ENCODE measurements at places on chromosomes 3 and 15.

DNA sequence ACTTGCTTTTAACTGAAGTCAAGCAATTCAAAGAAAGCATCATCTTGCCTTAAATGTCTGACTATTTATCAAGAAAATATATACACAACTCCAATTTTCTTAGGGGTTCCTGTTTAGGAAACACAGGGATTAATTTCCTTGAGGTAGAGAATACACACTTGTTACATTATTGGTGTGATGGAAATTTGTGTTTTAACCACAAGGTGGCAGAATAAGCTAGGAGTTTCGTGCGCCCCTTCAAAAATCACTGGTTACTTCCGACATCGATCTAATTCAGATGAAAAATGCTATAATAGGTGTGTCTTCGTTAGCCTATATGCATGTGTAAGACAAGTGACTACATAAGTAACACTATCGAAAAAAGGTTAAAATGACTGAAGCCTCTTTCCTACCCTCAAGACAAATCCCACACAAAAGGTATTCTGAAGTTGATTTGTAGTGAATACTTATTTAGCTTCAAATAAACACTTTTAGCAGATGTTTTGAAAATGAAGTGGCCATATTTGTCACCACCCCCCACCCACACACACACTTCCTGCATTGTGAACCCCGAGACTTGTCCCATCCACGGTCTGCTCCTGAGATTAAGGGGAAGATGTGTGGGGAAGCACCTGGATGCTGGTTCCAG, 246.5 kb downstream of the ROBO1 start:
- DNase-seq: no peak

DNA sequence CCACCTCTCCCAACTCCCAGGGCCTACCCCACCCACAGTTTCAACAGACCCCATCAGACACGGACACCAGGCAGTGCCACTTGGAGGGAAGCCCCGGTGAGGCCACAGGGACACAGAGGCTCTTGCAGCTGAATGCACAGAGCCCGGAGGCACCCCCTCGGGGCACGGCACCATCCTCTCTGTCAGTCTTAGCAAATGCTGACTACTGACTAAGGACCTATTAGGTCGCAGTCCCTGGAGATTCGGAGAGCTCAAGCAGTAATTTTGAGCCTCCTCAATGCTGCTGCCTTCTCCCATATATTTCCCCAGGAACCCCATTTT, 79.9 kb downstream of the VGLL4 start:
- DNase-seq: no peak

GRCh38 chr15:39896846-39897245, 23.2 kb downstream of the GPR176 start:
- DNase-seq: no peak

- DNase-seq: no peak
These were observed 75.4 kb downstream of the GHSR start for GRCh38 chr3:172372895-172373294.

GRCh38 chr3:122825460-122825859, 30.6 kb downstream of the SLC49A4 start:
- no peak for DNase-seq

DNA sequence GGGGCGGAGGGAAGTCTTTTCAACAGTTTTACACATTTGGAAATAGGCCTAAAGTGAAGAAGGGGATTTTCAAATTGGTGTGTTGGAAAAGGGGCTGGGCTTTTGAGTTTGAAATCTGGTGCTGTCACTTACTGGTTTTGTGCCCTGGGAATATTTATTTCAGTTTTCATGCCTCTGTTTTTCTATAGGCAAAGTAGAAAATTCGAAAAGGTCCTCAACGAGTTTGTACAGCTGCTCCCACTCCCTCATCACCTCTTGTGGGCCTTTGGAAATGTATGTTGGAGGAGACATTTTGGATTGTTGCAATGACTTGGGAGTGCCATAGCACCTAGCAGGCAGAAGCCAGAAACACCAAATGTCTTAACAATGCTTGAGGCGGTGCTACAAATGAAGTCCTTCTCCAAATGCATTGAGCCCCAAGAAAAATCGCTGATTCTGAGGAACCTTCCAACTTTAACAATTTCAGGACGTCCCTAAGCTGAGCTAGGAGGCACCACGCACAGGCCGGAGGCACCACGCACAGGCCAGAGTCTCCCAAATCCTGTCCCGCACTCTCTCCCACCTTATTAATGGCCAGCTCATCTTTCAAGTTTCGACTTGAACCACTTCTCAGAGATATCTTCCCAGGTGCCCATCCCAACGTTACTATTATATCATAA, 639 bp upstream of the POLR2M start:
- DNase-seq: no peak

DNA sequence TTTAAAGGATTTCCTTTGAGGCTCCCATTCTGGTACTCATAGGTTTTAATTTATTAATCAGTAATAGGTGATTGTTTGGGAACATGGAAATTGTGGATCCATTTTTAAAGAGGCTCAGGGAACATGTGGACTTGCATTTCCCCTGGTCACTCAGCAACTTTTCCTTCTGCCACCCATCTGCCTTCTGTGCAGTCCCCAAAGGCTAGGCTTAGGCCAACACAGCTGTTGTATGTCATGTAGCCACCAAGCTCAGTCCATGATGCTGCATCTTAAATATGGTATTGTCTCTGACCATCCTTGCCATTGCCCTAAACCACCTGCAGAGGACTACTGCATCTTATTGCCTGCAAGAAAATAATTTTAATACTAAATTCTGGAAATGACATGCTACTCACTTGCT, 416.7 kb upstream of the SEMA6D start:
- no peak for DNase-seq

DNA sequence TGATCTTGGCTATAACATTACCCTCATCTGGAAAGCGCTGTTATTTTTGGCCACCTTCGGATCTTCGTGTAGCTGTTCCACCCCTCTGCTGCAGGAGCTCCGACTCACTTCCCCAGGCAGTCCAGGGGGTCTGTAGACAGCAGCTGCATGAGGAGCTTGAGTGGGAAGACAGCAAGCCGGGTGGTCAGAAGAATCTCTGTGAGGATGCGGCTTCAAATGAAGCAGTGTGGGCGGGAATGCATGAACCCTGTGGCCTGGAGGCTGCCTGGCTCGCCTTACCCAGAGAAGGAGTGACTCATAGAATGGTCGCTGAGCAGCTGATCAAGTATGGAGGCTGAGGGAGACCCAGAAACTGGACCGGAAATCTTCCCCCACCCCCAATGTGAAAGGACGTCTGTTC, 45.2 kb upstream of the NR2F2 start:
- no peak for DNase-seq

- DNase-seq: no peak
These were observed 94.5 kb downstream of the GOLIM4 start for GRCh38 chr3:168001244-168001643.

DNA sequence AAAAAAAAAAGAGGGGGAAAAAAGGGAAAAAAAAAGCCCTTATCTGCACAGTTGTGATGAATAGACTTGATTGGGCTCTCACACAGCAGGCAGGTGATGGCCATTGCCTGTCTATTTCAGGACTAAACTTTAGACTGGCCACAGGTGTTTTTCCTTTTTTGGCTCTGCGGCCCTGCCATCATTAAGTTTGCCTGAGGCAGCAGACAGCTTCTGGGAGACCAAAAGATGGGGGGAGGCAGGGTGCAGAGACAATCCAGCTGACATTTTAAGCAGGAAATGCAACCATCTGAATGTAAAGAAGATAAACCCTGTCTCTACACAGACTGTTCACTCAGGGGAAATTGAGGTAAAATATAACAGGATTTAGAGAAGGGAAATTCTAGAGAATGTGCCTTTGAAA, 295.0 kb upstream of the KCNH8 start:
- DNase-seq: no peak

GRCh38 chr15:73950831-73951561, 24.7 kb downstream of the LOXL1 start:
- DNase-seq: no peak

- no peak for DNase-seq
These were observed 6.5 kb upstream of the FGD5 start for GRCh38 chr3:14812196-14812790.

DNA sequence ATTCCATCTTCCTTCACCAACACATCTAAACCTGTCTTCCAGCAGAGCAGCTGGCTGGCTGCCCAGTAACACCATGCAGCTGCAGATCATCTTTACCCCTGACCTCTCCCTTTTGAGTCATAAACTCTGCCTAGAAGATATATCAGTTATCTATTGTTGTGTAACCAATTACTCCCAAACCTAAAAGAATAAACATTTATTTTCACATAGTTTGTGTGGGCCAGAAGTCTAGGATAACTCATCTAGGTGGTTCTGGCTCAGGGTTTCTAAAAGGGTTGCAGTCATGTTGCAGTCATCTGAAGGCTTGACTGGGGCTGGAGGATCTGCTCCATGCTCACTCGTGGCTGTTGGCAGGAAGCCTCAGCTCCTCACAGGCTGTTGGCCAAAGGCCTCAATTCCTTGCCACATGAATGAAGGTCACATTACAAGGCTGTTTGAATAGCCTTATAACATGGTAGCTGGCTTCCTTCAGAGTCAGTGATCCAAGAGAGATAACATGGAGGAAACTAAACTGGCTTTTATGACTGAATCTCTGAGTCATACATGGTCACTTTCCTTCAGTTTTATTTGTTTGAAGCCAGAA, 92.8 kb downstream of the GOLIM4 start:
- DNase-seq: no peak

DNA sequence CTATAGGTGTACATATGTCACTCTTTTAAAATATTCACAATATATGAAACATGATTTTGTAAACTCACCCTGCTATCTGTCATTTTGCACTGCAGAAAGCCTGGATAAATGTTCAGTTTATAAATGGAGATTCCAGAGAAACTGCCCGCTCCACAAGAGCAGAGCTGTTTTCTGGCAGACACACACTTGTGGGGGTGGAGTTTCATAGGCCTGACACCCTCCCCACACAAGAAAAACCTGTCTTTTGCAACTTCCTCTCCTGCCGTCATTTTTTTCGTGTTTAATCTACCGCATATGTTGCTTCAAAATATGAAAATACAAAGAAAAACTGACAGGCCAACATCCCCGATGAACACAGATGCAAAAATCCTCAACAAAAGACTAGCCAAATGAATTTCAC, 479.0 kb downstream of the GABRG3 start:
- DNase-seq: no peak

GRCh38 chr3:150759319-150759718, 3.6 kb downstream of the SIAH2 start:
- DNase-seq: no peak

GRCh38 chr3:36677331-36678007, 86.9 kb downstream of the DCLK3 start:
- DNase-seq: no peak

DNA sequence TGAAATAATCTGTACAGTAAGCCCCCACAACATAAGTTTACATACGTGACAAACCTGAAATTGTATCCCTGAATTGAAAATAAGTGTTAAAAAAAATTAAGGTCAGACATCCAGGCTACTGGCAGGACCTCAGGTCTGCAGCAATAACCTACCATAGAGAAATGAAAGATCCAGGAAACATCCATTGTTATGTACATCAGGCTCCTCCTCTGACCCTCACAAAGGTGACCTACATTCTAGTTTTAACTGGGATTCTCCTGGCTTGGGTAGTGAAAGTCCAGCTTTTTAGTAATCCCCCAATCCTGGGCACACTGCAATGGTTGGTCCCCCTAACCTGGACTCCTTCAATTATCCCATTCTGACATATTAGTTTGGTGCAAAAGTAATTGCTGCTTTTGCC, 749.6 kb upstream of the LMCD1 start:
- DNase-seq: no peak

- DNase-seq: no peak
These were observed 240.0 kb upstream of the ARHGEF26 start for GRCh38 chr3:153881201-153881600.

DNA sequence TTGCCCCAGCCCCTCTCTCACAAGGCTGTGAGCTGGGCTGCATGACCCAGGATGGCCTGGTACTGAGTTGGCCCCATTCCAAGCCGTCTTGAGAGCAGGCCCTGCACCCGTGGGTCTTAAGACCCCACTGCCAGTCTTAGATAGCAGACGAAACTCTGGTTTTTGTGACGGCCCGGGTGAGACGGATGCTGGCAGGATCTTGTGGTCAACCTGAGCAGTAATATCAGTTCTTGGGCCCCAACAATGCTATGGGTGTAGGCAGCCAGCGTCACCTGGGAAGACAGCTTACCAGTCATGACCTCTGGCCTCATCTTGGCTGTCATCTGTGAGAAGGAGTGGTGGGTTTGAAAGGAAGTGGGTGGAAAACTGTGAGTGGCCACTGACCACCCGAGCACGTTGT, 305.8 kb downstream of the ARRDC4 start:
- no peak for DNase-seq

- DNase-seq: no peak
These were observed 50.1 kb downstream of the CADPS start for GRCh38 chr3:62824965-62825592.

GRCh38 chr3:122231465-122232157, 48.1 kb downstream of the CASR start:
- no peak for DNase-seq

DNA sequence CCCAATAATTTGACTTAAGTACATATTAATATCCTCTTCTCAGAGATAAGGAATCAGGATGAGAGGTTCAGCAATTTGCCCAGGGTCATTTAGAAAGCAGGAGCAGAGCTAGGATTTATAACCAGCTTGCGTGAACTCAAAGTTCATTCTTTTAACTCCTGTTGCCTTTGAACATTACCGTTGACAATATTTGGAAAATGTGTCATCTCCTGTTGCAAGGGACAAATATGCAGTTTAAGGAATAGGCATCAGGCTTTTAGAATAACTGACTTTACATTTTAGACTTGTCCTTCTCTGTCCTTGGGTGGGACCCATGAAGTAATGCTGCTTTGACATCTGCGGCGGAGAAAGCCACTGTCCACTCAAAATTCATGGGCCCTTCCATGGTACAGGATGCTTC, 252.2 kb upstream of the RGMA start:
- DNase-seq: no peak

GRCh38 chr3:23202203-23202920, 765 bp upstream of the UBE2E2 start:
- peak; percentile 35 for DNase-seq

DNA sequence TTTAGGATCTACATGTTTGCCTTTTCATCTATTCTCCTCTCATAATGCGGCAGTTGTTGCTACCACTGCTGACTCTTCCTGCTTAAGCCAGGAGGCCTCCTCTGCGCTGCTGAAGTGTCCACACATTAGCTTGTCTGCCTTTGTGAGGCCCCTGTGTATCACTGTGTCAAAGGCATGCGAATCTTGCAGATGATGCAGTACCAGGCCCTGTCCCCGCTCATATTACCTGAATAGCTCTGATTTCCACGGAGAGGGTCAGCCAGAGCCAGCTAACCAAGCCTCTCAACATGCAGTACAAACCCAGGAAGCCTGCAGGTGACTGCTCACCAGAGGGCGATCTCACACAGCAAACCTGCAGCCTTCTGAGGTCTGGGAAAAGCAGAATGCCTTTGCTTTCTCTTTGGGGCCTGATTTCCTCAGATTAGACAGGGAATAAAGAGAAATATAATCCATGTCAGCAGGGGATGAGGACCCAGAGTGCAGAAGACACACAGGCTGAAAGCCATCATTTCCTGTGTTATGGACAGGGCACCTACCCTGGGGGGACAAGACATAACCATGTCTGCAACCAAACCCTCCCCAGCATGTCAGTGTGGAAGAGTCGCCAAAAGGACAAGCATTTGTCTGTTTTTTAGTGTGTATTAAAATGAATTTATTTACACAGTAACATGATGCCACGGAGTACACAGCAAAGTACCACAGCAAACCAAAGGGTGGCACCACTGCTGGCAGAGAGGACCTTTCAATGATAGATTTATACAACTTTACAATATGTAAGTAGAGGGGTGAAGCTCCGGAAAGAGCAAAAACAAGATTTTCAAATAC, 36.8 kb upstream of the TSPAN3 start:
- DNase-seq: no peak

Data from activated naive CD4-positive, alpha-beta T cell (primary cell).